ENCODE measurements at places on chromosomes 2 and 18. TPM values are rescaled to one million over a fixed set of nuclear protein-coding genes. Genes with fewer than 3 reads are reported as not detected.

Gene GKN1
- total RNA-seq, result not detected

Gene SIX3
- 0.55 TPM for total RNA-seq

Gene ZFP36L2
- 105 TPM for total RNA-seq

Gene SMYD1
- total RNA-seq, result 0.04 TPM

Gene NRP2
- total RNA-seq, result 19.7 TPM

Gene CIB4
- not detected for total RNA-seq

DNA sequence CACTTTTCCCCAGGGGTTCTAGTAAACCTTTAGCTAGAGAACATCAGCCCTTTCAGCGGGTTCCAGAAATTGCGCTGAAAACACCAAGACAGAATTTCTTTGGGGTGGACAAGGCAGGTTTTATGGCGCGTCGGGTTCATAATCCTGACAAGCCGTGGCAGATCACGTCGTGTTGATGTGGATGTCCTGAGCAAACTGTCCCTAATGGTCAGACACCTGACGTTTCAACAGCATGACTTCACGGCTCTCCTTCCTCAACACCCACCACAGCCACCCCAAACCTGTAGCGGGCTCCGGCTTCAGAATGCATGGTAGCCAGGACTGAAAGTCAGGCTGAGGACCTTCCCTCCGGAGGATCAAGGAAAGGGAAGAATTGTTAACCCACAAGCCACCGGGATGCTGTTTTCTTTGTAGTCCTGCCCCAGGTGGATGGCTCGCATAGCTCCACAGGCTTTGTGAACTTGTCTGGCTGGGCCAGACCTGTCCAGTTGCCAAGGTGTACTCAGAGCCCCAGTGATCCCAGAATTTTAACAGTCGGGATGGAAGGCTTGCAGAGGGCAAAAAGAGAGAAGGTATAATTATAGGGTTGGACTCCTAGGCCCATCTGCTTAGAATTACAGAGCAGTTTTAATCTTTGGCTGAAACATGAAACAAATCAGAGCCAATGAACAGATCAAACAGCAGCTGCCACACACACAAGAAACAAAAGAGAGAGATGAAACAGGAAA lies 1.5 kb downstream of the APCDD1 start:
- peak overlapping the region; percentile 55 for H3K4me3 ChIP-seq
- H3K36me3 ChIP-seq, result peaks cover 2% of the 10 kb centered on the region
- peak; percentile 42 for DNase-seq

DNA sequence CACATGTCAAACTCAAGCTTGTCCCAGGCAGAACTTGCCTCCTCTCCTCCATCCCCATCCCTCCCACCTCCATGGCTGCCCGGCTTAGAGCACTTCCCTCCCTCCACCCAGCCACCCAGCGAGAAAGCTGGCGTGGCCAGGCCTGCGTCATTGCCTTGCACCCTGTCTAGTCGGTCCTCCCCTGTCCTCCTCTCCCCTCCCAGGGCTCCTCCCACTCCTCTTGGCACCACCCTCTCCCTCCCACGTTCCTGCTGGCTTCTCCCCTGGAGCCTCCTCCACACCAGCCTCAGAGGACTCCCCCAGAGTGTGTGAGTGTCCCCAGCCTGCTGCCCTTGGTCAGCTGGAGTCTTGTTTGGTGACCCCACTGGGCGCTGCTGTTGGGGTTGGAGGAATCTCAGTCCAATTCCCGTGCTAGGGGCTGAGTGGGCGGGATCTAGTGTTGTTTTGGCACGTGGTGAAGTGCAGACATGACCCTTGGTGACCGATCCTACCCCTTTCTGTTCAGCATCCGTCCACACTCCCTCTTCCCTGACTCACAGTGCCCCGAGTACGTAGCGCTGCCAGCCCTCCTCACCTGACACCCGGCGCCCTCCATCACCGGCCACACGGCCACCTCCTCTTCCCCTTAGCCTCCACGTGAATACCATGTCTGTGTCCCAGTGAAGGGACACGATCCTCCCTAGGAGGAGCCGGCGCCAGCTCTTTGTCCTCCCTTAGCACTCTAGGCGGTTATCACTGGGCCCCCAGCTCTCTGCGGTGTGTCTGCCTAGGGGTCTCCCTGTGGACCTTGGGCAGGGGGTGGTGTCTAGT lies 41.4 kb downstream of the ATP6V1C2 start:
- H3K36me3 ChIP-seq, result no peaks in the 10 kb centered on the region
- H3K4me1 ChIP-seq, result no peaks in the 10 kb centered on the region

GRCh38 chr18:22084547-22084946 lies 84.8 kb upstream of the GATA6 start:
- no peak overlapping the region for H3K4me3 ChIP-seq
- H3K27me3 ChIP-seq, result no peaks in the 10 kb centered on the region
- DNase-seq, result no peak
- H3K4me1 ChIP-seq, result no peaks in the 10 kb centered on the region

DNA sequence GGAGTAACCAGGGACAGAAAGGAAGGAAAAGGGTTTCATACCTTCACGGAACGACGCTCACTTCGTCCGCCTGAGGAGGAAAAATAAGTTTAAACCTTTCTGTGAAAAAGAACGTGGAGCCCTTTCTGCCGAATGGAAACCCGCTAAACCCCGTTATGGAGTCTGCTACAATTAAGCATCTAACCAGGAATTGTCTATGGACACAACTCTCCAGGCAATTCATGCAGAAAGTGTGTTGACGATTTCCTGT lies 528 bp upstream of the PPP4R3B start:
- H3K27me3 ChIP-seq, result no peaks in the 10 kb centered on the region
- no peak overlapping the region for H3K4me3 ChIP-seq
- peaks cover 20% of the 10 kb centered on the region for H3K36me3 ChIP-seq
- no peak for DNase-seq
- no peaks in the 10 kb centered on the region for H3K4me1 ChIP-seq

- no peaks in the 10 kb centered on the region for H3K27me3 ChIP-seq
- H3K4me3 ChIP-seq, result no peak overlapping the region
Observed at GRCh38 chr2:171244970-171245782, 84.5 kb upstream of the TLK1 start.

GRCh38 chr18:12868576-12868975 lies 15.5 kb downstream of the PTPN2 start:
- H3K4me3 ChIP-seq, result no peak overlapping the region
- no peaks in the 10 kb centered on the region for H3K4me1 ChIP-seq
- H3K27me3 ChIP-seq, result no peaks in the 10 kb centered on the region

DNA sequence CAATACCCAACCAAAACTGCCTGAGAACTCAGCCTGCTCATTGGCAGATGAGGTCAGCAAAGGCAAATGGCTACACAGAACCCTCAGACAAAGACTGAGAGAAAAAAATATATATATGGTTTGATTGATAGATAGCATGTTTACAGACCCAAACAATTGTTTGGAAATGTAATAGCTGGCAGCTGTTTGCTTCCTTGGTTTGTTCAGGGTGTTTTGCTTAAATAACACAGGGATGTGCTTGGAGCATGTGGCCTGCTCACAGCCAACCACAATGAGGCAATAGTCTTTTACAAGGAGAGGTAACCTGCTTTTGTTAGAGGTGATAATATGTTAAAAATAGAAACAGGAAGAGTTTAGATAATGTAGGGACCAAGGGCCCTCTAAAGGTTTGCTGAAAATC lies 84.5 kb downstream of the PDK1 start:
- H3K4me3 ChIP-seq, result no peak overlapping the region
- H3K4me1 ChIP-seq, result no peaks in the 10 kb centered on the region
- H3K27me3 ChIP-seq, result no peaks in the 10 kb centered on the region
- no peak for DNase-seq
- peaks cover 1% of the 10 kb centered on the region for H3K36me3 ChIP-seq

GRCh38 chr2:10329880-10330699 lies 27.4 kb downstream of the HPCAL1 start:
- H3K27me3 ChIP-seq, result no peaks in the 10 kb centered on the region
- no peak for DNase-seq
- H3K4me3 ChIP-seq, result no peak overlapping the region
- H3K4me1 ChIP-seq, result peaks cover 12% of the 10 kb centered on the region

DNA sequence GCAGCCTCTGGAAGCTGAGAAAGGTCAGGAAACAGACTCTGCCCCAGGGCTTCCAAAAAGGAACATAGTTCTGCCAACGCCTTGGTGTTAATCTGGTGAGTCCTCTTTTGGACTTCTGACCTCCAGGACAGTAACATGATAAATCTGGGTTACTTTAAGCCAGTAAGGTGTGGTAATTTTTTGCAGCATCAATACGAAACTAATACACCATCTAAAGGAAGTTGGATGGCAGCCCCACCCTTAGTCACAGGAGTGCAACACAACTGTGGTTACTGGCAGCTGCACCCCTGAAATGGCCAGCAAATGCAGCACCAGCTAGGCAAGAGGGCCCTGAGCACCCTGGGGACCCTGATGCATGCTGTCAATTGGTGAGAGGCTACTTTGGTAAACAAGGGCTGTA lies 25.8 kb downstream of the CREG2 start:
- no peaks in the 10 kb centered on the region for H3K36me3 ChIP-seq
- H3K27ac ChIP-seq, result no peak overlapping the region
- H3K4me1 ChIP-seq, result peaks cover 3% of the 10 kb centered on the region
- no peak for DNase-seq

- DNase-seq, result no peak
- H3K4me1 ChIP-seq, result no peaks in the 10 kb centered on the region
- no peak overlapping the region for H3K27ac ChIP-seq
Observed at GRCh38 chr2:189854187-189854586, 69.9 kb downstream of the PMS1 start.

GRCh38 chr2:149767516-149767974 lies 180.0 kb upstream of the MMADHC start:
- no peaks in the 10 kb centered on the region for H3K27me3 ChIP-seq
- no peak for DNase-seq
- no peak overlapping the region for H3K27ac ChIP-seq
- H3K4me3 ChIP-seq, result no peak overlapping the region
- no peaks in the 10 kb centered on the region for H3K36me3 ChIP-seq

DNA sequence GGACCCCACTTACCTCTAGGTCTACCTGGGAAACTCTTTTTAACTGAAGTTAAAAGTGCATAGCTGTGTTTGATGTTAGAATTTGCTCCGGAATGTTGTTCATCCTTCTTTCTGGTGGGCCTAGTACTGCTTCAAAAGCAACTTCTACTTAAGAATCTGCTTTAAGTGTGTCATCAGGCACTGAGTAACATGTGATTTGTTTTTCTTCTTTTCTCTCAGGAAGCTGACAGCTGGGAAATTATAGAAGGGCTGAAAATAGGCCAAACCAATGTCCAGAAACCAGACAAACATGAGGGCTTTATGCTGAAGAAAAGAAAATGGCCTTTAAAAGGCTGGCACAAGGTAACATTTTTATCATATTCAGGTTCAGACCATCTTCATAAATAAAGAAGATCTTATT lies 122.9 kb downstream of the PRKRA start:
- DNase-seq, result no peak
- no peak overlapping the region for H3K4me3 ChIP-seq
- H3K4me1 ChIP-seq, result no peaks in the 10 kb centered on the region
- no peak overlapping the region for H3K27ac ChIP-seq

DNA sequence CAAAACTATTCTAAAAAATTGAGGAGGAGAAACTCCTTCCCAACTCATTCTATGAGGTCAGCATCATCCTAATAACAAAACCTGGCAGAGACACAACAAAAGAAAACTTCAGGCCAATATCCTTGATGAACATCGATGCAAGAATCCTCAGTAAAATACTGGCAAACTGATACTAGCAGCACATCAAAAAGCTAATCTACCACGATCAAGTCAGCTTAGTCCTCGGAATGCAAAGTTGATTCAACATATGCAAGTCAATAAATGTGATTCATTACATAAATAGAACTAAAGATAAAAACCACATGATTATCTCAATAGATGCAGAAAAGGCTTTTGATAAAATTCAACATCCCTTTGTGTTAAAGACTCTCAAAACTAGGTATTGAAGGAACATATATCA lies 63.1 kb downstream of the EHBP1 start:
- H3K4me1 ChIP-seq, result no peaks in the 10 kb centered on the region
- H3K27me3 ChIP-seq, result no peaks in the 10 kb centered on the region
- H3K27ac ChIP-seq, result no peak overlapping the region

GRCh38 chr2:43186679-43187374 lies 39.6 kb downstream of the ZFP36L2 start:
- no peak overlapping the region for H3K4me3 ChIP-seq
- peaks cover 13% of the 10 kb centered on the region for H3K4me1 ChIP-seq
- peak; percentile 73 for DNase-seq
- no peaks in the 10 kb centered on the region for H3K36me3 ChIP-seq

DNA sequence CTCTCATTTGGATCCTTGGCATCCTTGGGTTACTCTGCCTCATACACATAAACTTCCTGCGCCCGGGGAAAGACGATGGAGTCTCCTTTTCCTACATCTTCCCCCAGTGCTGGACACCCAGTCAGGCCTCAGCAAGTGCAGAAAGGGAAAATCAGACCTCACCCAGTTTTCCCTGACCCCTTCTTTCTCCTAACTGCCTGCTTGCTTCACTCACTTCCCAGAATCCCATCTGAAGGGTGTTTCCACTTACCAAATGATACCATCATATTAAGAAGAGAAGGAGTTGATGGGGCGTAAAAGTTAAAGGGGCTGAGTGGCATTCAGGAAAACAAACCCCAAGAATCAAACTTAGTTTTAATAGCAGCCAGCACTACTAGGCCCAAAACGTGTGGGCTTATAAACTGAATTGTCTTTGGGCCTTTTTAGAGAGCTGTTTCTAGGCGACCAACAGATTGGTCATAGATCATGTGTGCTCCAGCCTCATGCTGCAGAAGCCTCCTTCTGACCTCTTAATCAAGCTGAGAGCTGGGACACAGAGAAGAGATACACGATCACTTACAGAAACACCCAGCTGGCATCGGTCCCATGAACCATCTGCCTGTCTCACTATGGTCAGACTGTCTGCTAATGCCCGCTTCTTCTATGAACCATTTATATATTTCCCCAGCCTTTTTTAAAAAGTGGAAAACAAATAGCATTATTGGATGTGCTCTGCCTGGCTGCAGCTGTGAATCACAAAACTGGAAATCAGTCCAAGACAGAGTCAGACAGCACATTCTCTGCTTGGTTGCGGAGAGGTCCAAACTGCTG lies 165.7 kb upstream of the SLC14A2 start:
- H3K4me3 ChIP-seq, result no peak overlapping the region
- H3K36me3 ChIP-seq, result no peaks in the 10 kb centered on the region
- DNase-seq, result no peak

DNA sequence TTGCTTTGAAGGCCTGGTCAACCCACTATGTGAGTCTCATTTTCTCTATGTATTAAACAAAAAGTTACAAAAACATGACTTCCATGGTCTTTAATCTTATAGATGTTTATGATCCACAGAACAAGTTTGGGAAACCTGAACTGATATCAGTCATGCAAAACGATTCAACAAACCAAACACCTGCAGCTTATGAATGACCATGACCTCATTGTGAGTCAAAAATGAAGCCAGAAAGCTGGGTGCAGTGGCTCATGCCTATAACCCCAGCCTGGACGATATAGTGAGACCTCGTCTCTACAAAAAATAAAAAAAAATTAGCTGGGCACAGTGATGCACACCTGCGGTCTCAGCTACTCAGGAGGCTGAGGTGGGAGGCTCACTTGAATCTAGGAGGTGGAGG lies 270.4 kb upstream of the CCDC68 start:
- no peaks in the 10 kb centered on the region for H3K4me1 ChIP-seq
- no peak overlapping the region for H3K4me3 ChIP-seq
- no peaks in the 10 kb centered on the region for H3K27me3 ChIP-seq
- no peak overlapping the region for H3K27ac ChIP-seq
- DNase-seq, result no peak
- H3K36me3 ChIP-seq, result peaks cover 77% of the 10 kb centered on the region

- H3K27ac ChIP-seq, result no peak overlapping the region
- no peak for DNase-seq
- H3K4me3 ChIP-seq, result no peak overlapping the region
- no peaks in the 10 kb centered on the region for H3K36me3 ChIP-seq
Observed at GRCh38 chr2:157625296-157625695, 3.4 kb downstream of the ACVR1C start.

GRCh38 chr2:220503431-220503830 lies 876.0 kb downstream of the SLC4A3 start:
- DNase-seq, result no peak
- H3K36me3 ChIP-seq, result peaks cover 19% of the 10 kb centered on the region
- no peaks in the 10 kb centered on the region for H3K27me3 ChIP-seq
- H3K4me1 ChIP-seq, result peaks cover 12% of the 10 kb centered on the region
- H3K27ac ChIP-seq, result no peak overlapping the region
- no peak overlapping the region for H3K4me3 ChIP-seq

Data from H9 (cell line).